Activated naive CD4-positive, alpha-beta T cell treated with anti-CD3 and anti-CD28 coated beads, Interleukin-2, amount 50 U/mL, for 72 hours (primary cell): ENCODE measurements at places on chromosomes 7 and 10. TPM values are rescaled to one million over a fixed set of nuclear protein-coding genes. Genes with fewer than 3 reads are reported as not detected.

Gene GHRHR
- total RNA-seq: not detected

Gene COL17A1
- not detected for total RNA-seq

Gene GRID2IP
- total RNA-seq: 0.21 TPM

- DNase-seq: no peak
These were observed 1.1 kb upstream of the TARP start for GRCh38 chr7:38274486-38274885.

- DNase-seq: no peak
These were observed 75.0 kb downstream of the BICC1 start for GRCh38 chr10:58587676-58588075.

DNA sequence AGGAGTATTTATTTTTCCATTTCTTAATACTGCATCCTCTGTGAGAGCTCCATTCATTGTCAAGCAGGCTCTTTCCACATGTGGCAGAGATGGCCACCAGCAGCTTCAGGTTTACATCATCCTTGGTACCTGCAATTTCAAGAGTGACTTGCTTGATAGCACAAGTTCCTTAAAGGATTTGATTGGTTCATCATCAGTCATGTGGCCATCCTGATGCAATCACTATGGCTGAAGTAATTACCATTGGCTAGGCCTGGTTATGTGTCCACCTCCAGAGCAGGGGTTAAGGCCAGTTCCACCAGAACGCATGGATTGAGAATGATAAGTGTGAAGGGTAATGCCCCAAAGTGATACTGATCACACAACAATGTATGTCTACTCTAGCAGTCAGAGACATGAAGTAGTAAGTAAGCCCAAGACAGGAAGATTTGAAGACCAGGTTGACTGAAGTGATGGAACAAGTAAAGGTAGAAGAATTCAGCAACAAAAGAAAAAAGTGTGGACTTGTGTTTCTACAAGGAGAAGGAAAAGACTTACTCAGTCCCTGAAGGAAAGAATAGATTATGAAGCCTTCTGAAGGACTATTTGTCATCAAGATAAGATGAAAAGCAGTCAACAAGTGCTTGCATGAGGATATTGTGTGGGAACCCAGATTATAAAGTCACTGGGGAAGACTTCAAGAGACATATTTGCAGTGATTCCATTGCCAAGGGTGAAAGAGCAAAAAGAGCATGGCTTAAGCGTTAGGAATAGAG lies 26.4 kb upstream of the PRKAR2B start:
- DNase-seq: no peak
